ENCODE measurements at places on chromosomes 12 and 14.

GRCh38 chr14:20219033-20219432, 4.5 kb upstream of the OR11H6 start:
- DNase-seq: no peak

GRCh38 chr12:48668996-48669395, 13.0 kb downstream of the KANSL2 start:
- no peak for DNase-seq

DNA sequence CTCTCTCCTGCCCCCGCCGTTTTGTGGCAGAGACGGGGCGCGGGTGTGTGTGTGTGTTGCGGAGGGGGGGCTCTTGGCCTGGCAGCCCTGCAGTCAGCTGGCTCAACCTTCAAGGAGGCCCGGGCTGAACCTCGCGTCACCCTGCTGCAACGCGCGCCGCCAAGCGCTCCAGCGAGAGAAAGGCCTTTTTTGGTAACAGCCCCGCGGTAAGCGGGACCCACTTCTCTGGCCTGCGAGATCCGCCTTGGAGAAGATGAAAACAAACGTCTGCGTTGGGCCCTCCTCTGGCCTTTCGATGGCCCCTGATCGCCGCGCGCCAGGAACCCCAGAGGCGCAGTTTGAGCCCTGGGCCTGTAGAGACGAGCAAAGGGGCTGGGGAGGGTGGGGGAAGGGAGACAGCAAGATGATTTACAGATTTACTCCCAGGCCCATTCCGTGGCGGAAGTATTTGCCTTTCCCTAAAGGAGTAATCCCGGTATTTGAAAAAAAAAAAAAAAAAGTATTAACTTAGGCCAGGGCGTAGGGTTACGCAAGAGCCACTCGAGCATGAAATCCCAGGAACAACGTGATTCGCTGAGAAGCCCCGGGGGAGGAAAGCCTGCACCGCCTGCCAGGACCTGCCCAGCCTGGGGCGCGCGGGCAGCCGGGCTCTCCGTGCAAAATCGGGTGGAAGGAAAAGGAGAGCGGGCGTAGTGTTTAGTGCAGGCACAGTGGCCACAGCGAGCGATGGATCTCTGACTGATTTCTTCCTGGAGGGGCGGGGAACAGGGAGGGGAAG, 4.5 kb upstream of the IRF2BPL start:
- DNase-seq: peak; percentile 82

- no peak for DNase-seq
Observed at GRCh38 chr12:112000820-112001219, 12.1 kb downstream of the TMEM116 start.

DNA sequence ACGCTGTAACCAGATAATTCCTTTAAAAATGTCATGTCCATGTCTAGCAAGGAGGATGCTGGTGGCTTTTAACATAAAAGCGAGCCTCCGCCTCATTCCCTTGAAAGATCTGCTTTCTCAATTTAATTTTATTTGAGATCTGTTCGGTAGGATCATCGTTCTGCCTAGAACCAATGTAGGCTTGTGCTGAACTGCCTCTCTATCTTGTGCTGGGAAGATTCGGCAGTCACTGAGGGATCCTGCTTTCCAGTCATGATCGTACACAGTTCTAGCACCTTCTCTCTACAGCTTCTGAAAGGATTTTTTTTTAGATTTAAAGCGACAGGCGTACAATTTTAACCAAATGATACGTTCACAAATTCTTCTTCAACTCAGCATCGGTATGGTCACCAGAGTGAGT, 54.3 kb downstream of the PEBP1 start:
- DNase-seq: no peak

GRCh38 chr14:65072937-65073336, 29.4 kb downstream of the MAX start:
- no peak for DNase-seq

GRCh38 chr14:101903111-101903561, 61.2 kb upstream of the DYNC1H1 start:
- no peak for DNase-seq

- no peak for DNase-seq
Observed at GRCh38 chr12:26786865-26787514, 46.0 kb downstream of the ITPR2 start.

DNA sequence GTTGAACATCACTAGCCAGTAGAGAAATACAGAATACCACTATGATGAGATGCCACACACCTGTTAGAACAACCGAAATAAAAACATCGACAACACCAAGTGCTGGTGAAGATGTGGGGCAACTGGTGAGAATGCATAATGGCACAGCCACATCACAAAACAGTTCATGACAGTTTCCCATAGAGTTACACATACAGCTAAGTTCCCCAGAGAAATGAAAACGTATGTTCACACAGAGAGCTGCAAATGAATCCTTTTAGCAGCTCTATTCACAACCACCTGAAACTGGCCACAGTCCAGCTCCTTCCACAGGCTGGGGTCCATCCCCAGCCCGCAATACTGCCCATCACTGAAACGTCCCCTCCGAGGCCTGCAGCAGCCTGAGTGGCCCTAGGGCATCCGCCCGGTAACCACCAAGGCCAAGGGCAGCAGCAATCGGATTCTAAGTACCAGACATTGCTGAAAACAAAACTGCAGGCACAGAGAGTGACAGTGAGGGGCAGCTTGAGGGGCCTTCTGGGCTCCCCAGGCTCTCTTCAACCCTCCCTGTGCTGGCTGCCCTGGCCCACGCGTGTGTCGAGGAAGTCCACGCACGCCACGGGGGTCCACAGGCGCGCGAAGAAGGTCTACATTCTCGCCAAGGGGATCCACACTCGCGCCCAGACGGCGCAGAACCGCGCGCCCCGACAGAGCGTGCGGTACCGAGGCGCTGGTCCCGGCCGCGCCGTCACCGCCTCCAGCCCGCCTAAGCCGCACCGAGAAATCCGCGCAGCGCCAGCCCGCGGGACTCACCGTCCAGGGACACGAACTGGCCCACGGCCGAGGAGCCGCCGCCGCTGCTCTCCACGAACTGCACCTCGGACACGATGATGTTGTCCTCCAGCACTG, 903 bp downstream of the BRF1 start:
- no peak for DNase-seq

DNA sequence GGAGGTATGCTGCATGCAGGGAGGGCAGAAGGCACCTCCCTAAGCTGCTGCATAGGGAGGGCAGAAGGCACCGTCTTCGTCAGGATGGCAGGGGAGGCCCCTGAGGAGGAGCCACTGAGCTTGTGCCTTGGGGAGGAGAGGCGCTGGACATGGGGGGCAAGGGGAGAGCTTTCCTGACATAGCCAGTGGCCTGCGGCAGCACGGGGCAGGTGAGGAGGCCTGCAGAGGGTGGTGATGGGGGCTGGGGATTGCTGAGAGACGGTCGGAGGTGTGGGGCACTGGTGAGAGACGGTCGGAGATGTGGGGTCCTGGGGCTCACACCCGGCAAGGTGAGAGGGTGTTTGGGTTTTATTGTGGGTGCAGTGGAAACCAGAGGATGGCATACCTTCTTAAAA, 10.4 kb upstream of the BDKRB2 start:
- no peak for DNase-seq

- no peak for DNase-seq
Observed at GRCh38 chr12:108551535-108551934, 9.4 kb downstream of the SART3 start.

- no peak for DNase-seq
Observed at GRCh38 chr14:61934385-61934784, 172.2 kb downstream of the SNAPC1 start.

- peak; percentile 19 for DNase-seq
Observed at GRCh38 chr14:70086685-70087379, 101.9 kb downstream of the SLC8A3 start.

GRCh38 chr12:52027085-52027843, 20.5 kb downstream of the TAMALIN start:
- DNase-seq: peak; percentile 49

DNA sequence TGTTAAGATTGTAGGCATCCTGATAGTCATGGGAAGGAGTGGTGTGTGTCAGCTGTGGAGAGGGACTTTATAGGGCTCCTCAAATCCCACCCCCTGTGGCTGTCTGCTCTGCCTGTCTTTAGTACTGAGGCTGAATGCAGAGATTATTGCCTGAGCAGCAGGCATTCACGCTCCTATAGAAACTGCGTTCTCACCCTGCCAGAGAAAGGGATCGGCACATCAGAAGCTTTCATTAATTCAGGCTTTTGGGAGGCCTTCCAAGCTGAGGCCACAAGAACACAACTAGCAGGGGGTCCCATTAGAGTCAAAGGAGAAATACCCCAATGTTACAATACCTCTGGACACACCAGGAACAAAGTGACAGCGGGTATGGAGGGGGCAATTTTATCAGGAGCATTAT, 12.6 kb downstream of the KCNK10 start:
- no peak for DNase-seq

DNA sequence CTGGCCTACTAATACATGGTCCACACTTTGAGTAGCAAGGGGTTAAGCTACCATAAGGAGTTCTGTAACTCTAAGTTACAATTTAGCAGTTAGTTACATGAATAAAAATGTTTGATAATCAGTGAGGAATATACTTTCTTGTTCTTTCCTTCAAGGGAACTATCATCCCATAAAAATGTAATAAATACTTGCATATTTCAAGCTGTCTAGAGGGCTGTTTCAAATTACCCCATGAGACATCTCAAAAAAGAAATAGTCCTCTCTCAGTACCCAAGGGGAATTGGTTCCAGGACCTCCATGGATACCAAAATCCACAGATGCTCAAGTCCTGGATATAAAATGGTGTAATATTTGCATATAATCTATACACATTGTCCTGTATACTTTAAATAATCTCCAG, 48.7 kb upstream of the GNG2 start:
- DNase-seq: no peak

DNA sequence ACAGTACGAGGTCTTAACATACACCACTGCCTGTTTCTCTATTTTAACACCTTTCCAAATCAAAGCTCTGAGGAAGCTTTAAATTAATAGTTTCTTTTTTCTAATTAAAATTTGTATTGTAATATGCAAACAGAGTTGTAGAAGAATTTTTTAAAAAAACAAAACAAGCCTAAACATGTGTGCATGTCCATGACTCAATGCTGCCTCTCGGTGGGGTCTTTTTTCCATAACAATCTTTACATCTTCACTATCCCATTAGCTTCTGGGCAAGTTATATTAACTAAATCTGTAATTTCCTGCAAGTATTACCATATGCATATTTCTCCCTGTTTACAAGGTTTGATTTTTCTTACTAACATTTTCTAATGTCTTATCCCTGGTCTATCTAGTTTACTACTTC, 143.9 kb upstream of the NAV3 start:
- no peak for DNase-seq

DNA sequence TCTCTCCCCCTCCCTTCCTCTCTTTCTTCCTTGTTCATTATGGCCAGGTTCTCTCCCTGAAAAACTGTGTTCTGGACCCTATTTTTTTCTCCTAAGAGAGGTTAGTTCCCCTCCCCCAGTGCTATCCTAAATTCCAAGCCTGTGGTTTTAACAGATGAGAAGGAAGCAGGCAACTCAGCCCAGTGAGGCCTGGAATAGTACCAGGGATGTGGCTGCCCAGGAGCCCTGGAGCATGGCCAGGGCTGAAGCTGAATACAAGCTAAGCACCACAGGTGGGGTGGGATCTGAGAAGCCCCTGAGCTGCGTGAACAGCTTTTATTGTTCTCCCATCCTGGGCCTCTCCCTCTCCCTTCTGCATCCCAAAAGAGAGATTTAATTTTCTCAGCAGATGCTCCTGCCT, 1581.3 kb upstream of the TMEM132C start:
- DNase-seq: no peak

DNA sequence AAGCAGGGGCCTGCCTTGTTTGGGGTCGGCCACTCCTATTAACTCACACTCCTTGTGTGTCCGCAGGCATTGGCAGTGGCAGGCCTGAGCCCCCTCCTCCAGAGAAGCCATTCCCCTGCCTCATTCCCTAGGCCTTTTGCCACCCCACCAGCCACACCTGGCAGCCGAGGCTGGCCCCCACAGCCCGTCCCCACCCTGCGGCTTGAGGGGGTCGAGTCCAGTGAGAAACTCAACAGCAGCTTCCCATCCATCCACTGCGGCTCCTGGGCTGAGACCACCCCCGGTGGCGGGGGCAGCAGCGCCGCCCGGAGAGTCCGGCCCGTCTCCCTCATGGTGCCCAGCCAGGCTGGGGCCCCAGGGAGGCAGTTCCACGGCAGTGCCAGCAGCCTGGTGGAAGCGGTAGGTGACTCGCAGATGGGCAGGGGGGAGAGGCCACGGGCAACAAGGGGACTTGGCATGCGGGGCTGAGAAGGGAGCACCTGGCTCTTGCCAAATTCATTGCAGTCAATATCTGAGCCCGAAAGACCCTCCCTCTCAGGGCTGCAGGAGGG, 106.3 kb upstream of the FKBP4 start:
- DNase-seq: no peak

DNA sequence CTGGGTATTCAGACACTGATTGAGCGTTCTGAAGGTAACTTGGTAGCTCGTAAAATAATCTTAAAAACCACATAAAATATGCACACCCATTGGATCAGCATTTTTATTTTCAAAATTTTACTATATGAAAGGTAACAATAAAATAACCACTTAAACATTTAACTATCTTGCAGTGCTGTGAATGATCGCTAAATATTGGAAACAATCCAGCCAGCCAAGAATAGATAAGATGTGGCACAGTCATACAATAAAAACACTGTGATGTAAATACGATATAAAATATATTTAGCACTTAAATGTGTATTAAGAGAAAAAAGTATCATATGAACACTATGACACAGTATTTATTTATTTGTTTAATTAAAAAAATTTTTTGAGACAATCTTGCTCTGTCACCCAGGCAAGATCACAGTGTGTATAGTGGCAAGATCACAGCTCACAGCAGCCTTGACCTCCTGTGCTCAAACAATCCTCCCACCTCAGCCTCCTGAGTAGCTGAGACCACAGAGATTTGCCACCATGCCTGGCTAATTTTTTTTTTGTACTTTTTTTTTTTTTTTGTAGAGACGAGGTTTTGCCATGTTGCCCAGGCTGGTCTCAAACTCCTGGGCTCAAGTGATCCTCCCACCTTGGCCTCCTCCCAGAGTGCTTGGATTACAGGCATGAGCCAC, 39.4 kb downstream of the SDR9C7 start:
- DNase-seq: no peak

- DNase-seq: no peak
Observed at GRCh38 chr12:116524964-116525379, 34.2 kb upstream of the MAP1LC3B2 start.

DNA sequence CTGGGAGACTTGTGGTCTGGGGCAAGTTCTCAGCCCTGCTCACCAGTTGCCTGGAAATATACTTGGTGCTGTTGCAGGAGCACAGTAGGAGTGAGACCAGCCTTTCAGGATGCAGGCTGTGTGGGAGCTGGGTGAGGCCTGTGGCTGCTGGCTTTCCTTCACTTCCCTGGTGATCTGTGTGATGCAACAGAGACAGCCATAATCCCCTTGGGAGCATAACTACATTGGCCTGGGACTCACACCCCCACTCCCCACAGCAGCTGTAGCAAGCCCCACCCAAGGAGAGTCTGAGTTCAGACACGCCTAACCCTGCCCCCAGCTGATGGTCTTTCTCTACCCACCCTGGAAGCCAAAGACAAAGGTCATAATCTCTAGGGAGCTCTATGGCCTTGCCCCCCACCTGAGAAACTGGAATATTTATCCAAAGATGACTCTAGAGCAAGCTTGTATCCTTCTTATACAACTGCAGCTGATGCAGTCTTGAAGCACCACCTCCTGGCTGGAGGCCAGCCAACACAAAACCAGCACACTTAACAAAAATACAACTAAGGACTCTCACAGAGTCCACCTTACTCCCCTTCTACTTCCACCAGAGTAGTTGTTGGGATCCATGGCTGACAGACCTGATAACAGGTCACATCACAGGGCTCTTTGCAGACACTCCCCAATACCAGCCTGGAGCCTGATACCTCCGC, 190.4 kb upstream of the CPNE8 start:
- DNase-seq: no peak
